ENCODE measurements at places on chromosomes 2 and 18.
A peak's percentile ranks its signal among the peaks of the same experiment; 100 is the strongest.

DNA sequence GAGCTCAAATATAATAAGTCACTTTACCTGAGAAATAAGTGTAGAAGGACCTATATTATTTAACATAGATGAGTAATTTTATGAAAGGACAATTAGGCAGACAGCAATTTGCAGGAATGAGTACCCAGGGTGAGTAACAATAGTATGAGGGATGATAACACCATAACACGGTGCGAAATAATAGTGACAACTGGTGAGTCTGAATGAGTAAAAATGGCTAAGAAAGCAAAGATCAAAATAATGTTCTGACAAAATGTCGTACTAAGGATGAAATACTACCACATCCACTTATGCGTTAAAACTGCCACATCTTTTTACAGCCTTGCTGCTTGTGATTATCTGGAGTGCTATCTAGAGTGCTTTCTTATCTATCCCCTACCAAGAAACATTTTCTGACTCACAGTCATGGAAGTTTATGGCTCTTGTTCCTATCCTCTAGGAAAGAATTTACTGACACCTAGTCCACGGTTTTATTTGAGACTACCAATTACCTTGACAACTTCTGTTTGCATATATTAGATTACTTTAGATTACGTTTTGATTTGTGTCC is 929.7 kb downstream of the LRP1B start:
- DNase-seq, result no peak

DNA sequence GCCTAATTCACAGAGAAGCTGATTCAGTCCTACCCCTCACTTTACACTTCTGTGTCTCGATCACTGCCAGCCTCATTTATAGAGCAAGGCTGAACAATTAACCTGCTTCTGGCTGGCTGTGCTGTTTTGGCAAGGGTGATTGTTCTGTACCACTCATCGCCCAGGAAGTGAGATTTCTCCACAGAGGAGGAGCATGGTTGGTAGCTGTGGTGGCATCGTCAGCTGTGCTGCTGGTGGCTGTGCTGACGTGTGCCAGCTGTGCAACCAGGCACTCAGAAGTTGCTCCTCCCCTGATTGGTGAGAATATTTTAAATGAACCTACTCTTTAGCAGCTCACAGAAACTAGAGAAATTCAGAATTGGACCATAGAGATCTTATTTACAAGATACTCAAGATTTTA is 158.3 kb downstream of the EML6 start:
- DNase-seq, result no peak

DNA sequence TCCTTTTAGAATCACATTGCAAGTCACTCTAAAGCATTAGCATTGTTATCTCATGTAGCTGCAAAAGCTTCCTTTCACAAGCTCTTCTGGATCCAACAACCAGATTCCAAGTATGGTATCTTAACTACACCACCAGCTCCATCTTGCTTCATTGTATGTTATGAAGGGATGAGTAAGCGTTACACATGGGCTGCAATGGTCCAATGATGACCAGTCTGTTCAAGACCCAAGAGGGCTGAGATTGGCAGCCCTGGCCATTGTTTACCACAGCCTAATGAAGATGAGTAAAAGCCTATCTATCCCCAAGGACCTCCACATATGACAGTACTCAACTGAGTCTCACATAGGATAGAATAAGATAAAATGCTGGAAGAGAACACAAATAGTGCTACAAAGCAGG is 6.3 kb downstream of the CFLAR start:
- DNase-seq, result no peak

DNA sequence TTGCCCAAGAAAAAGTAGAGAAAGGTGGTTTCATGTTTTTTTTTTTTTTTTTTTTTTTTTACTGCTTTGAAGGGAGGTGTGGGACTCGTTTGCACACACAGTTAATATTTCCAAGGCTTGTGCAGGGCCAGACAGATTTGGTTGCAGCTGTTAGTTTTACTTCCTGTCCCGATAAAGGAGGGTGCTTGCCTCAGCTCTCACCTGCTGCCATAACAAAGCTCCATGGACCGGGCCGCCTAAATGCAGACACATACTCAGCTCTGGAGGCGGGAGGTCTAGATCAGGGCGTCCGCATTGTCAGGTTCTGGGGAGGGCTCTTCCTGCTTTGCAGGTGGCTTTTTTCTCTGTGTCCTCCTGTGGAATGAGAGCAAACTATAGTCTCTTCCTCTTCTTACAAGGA is 69.9 kb downstream of the ODC1 start:
- DNase-seq, result no peak

DNA sequence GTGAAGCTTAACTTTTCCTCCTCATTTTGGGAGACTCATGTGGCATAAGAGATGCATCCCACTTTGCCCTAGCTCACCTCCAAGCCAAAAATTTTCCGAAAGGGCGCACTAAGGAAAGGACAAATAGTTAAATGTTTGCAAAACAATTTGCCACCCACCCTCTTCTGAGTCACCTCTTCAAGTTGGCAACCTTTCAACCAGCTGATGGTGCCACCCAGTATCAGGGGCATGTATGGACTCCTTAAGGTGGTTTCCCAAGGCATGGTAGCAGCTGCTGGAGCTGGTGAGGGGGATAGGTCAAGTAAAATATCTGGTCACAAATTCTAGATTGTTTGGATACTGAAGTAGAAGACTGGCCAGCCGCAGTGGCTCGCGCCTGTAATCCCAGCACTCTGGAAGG is 17.2 kb upstream of the ITGAV start:
- DNase-seq, result no peak

GRCh38 chr2:15875969-15876705 is 64.2 kb upstream of the MYCN start:
- DNase-seq, result no peak

- no peak for DNase-seq
Measured at GRCh38 chr2:168146892-168147810, 100.2 kb downstream of the STK39 start.

- DNase-seq, result peak; percentile 25
Measured at GRCh38 chr2:209368914-209369313, 54.9 kb upstream of the MAP2 start.

DNA sequence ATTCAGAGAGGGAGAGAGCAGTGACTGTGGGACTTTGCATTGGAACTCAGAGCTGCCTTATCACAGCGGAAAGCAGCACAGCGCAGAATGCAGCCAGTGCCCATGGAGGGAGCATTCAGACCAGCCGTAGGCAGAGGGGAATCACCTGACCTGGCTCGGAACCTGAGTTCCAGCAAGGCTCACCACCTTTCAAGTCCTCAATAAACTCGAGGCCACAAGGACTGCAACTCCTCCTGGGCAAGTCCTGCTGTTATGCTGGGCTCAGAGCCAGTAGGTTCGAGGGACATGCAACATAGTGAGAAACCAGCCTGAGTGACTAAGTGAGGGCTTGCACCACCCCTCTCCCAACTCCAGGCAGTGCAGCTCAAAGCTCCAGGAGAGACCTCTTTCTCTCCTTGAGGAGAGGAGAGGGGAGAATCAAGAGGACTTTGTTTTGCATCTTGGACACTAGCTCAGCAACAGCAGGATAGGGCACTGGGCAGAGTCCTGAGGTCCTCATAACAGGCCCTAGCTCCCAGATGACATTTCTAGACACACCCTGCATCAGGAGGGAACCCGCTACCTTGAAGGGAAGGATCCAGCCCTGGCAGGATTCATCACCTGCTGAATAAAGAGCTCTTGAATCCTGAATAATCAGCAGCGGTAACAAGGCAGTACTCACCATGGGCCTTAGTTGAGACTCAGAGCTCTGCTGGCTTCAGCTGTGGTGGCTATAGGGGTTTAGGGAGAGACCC is 136.8 kb upstream of the OTOS start:
- DNase-seq, result peak; percentile 3

- DNase-seq, result no peak
Measured at GRCh38 chr2:39150890-39151497, 30.1 kb upstream of the SOS1 start.

DNA sequence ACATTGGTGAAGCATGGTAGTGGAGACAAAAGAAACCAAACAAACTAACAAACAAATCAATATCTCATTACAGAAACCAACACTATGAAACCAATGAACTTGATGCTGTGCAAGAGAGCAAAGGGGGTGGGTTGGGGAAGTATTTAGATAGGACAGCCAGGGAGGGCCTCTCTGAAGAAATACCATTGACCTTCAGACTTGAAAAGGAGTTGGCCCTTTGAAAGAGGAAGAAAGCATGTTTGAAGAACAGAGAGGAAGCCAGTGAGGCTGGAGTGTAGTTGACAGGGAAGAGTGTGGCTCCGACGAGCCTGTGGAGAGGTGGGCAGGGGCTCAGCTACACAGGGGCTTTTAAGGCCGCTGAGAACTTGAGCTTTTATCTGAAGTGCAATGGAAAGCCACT is 151.0 kb upstream of the GATA6 start:
- no peak for DNase-seq

- DNase-seq, result no peak
Measured at GRCh38 chr2:235584638-235585007, 90.8 kb downstream of the AGAP1 start.

DNA sequence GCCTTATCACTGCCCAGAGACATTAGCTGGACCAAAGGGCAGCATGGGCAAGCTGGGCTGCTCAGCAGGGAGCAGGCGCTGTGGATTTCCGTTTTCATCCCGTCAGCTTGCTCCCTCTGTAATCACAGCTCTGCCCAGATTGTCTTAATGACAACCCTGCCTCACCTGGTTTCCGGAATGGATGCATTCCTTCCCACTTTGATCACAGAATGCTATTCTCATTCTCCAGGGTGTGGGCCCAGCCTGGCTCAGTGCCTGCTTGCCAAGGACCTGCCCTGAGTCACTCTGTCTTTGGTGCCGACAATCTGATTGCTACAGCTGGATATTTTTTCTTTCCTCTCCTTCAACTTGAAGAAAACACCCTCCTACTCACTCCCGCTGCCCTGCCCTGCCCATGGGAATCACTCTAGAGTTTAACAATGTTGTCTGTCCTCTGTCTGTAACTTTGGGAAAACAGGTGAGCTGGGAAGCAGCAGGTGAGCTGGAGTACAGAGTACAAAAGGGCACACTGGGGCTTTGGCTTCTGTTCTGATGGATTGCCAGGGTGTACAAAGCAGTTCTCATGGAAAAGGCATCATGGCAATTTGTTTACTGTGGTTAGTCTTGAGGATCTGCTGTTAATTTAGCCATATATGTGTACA is 27.2 kb upstream of the FAM136A start:
- peak; percentile 65 for DNase-seq

DNA sequence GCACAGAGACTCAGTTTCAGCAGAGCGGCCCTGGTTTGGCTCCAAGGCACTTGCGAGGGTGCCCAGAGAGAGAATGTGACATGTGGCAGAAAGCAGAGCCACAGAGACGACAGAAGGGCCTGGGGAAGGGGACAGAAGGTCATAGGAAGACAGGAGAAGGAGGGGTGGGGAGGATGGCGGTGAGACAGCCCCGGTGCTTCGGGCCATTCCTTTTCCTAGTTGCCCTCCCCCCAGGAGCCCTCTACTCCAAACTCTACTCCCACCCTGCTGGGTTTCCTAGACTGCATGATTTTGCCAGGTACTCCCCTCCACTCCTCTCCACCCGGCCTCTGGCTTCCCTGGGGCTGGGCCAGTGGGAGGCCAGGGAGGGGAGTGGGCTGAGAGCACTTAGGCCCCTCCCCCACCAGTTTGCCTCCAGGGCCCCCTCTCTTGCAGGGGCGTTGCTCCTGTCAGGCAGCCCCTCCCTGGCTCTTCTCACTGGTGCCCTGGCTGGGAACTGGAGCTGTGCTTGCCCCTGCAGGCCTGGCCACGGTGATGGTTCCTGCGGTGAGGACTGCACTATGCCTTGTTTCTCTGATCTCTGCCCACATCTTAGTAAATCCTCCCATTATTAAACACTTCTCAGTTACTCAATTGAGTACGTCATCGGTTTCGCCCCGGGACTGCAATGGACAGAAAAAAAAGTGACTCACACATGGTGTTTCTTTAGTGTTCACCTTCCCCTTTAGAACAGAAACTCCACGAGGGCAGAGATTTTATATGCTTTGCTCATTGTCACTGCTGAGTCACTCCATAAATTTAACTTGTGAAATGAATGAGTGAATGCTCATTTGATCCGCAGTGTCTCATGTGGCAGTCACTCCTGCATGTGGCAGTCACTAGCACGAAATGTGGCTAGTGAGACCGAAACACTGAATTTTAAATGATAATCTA is 58.7 kb upstream of the SP3 start:
- peak; percentile 55 for DNase-seq

DNA sequence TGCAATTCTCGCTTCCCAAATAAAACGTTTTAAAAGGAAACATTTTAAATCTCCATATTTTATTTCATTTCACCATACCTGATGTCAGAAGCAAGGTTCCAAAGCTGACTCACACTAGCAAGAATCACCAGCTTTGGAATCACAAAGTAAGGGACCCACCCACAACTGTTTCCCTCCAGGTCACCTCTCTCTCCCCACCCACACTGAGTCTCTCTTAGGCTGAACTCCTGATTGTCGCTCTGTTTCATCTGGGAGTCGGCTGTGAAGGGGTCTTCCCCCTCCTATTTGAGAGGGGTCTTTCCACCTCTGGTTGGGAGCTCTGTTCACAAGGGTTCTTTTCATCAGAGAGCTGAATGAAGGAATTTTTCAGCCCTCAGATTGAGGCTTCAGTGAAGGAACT is 128.1 kb downstream of the L3MBTL4 start:
- no peak for DNase-seq

- DNase-seq, result no peak
Measured at GRCh38 chr18:78542204-78542603, 437.4 kb upstream of the SALL3 start.

DNA sequence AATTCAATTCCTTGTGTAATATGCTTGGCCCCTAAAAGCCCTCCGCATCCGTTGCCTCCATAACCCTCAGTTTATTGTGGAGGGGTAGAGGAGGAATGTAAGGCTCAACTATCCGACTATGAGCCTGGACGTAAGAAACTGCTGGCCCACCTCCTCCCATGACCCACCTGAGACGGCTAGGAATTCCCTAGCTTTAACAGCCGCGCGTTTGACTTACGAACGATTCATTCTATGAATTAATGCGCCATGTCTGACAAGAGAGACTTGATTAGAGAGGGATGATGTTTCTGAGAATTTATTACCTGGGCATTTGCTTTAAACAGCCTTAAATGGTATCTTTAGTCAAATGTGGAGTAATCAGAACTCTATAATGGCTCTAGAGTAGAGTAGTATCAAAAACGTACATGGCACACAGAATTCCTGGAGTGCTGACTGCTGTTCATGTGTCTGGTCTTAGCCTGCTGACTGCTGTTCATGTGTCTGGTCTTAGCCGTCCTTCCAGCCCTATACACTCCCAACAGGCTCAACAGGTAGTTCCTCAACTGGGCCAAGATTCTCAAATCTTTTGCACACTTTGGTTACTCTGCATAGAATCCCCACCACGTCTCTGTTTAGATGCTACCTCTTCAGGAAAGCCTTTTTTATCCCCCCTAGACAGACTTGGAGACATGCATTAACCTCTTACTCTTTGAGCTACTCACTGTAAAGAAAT is 899 bp upstream of the GFPT1 start:
- no peak for DNase-seq

Data from iPS-NIHi11 (cell line).